ENCODE measurements at places on chromosomes 6 and 20. TPM values are rescaled to one million over a fixed set of nuclear protein-coding genes. Genes with fewer than 3 reads are reported as not detected.

- no peak for DNase-seq
- H3K27me3 ChIP-seq = peaks cover 36% of the 10 kb centered on the region
- H3K27ac ChIP-seq = no peak overlapping the region
- H3K4me3 ChIP-seq = no peak overlapping the region
- no peaks in the 10 kb centered on the region for H3K36me3 ChIP-seq
These were observed 7.6 kb downstream of the TREM1 start for GRCh38 chr6:41278699-41279405.

DNA sequence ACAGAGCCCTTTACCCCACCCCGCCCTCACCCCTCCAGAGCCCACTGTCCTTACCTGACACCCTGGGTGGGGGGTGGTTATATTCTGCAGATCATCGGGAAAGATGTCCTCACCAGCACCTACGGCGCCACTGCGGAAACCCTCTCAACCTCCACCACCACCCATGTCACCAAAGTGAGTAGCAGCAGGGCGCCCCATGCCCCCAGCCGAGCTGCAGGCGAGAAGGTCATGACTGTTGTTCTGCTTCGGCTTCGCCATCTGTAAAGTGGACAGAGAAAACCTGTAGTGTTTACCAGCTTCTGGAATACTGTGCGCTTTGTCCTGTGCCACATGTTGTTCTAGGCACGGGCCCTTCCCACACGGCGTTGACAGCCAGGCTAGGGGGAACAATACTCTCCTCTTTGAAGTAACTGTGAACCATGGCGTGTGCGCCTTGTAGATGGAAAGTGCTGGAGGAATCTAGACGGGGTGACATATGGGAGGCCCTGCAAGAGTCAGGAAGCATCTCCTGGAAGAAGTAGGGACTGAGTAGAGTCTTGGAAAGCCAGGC is 16.5 kb upstream of the AAR2 start:
- H3K4me3 ChIP-seq = no peak overlapping the region
- peaks cover 10% of the 10 kb centered on the region for H3K36me3 ChIP-seq
- no peaks in the 10 kb centered on the region for H3K4me1 ChIP-seq
- no peaks in the 10 kb centered on the region for H3K27me3 ChIP-seq

DNA sequence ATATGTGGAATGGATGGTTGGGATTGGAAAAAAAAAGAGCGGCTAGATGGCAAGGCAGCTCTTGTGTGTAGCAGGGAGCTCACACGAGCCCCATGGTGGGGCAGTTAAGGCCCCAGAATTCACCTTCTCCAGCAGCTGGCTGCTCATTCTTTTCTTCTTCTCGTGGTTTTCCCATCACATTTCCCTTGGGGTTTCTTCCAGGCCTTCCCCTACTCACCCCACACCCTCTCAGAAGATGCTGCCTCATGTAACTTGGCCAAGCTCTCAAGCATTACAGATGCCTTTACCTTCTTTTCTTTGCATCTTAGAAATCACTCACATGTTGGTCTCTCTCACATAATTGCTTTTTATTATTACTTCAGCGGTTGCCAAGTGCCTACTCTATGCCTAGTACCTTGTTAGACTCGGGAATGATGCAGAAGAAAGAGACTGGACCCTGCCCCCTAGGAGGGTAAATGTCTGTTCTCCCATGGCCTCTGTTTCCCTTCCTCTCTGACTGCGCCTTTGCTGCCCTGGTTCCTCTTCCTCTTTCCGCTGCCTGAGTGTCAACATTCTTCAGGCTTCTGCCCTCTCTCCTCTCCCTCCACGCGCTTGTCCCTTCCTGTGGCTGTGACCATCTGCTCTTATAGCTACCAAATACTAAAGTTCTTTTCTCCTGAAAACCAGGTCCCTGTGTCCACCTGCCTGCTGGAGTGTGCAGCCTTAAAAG is 28.6 kb downstream of the PPARD start:
- peaks cover 55% of the 10 kb centered on the region for H3K4me1 ChIP-seq
- H3K4me3 ChIP-seq = no peak overlapping the region
- peaks cover 4% of the 10 kb centered on the region for H3K36me3 ChIP-seq
- peak overlapping the region; percentile 99 for H3K27ac ChIP-seq
- no peaks in the 10 kb centered on the region for H3K27me3 ChIP-seq

DNA sequence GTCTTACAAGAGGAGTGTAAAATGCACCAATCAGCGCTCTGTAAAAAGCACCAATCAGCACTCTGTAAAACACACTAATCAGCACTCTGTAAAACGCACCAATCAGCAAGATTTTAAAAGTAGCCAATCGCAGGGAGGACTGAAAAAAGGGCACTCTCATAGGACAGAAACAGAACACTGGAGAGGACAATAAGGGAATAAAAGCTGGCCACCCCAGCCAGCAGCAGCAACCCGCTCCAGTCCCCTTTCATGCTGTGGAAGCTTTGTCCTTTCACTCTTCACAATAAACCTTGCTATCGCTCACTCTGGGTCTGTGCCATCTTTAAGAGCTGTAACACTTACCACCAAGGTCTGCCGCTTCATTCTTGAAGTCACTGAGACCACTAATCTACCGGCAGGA is 1.7 kb upstream of the AIG1 start:
- no peak overlapping the region for H3K4me3 ChIP-seq
- H3K27ac ChIP-seq = peak overlapping the region; percentile 19
- DNase-seq = no peak

GRCh38 chr6:159114569-159114968 is 54.6 kb upstream of the FNDC1 start:
- H3K36me3 ChIP-seq = no peaks in the 10 kb centered on the region
- no peak overlapping the region for H3K27ac ChIP-seq
- DNase-seq = no peak
- H3K27me3 ChIP-seq = peaks cover 3% of the 10 kb centered on the region
- H3K4me3 ChIP-seq = no peak overlapping the region

DNA sequence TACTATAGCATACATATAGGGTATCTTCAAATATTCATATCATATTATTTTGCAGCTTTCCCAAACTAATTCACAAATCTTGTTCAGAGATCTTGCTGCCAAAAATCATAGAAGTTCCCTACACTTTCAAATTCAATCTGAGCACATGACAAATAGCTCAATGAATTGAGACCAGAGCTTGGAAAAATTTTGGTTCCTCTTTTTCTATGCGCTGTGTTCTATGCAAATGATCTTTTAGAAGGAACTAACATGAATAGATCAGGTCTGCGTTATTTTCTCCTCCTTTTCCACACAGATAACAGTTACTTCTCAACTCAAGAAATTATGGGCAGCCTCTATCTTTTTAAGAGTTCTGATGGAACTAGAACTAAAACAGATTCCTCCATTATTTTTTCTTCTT is 316.3 kb downstream of the ARHGAP18 start:
- no peaks in the 10 kb centered on the region for H3K36me3 ChIP-seq
- H3K27me3 ChIP-seq = peaks cover 10% of the 10 kb centered on the region
- H3K4me1 ChIP-seq = no peaks in the 10 kb centered on the region
- no peak for DNase-seq
- no peak overlapping the region for H3K27ac ChIP-seq

DNA sequence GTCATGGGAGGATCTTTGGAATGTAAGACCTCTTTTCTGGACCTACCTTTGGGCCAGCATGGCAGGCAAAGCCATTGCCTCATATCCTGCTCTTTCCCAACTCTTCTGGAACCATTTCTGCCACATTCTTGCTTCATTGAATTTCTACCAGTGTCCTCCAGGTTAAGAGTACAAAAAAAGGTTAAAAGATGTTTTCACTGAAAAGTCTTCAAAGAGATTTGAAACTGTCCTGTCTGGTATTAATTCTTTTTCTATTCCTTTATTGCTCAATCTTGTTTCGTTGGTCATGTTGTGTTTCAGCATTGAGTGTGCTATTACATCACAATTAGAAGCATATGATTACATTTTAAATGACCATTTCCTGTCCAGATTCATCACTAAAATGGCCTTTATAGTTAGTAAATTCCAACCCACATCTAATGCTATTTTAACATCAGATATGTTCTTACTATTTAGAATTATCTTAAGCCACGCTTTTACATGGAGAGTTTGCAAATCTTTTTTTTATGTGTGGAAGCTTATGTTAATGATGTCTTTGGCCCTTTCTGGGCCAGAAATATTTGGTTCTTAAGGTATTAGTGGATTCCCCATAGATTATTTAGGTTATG is 450.9 kb downstream of the GJA1 start:
- H3K4me3 ChIP-seq = no peak overlapping the region
- no peaks in the 10 kb centered on the region for H3K27me3 ChIP-seq
- H3K36me3 ChIP-seq = no peaks in the 10 kb centered on the region

GRCh38 chr6:28841290-28841689 is 82.5 kb downstream of the TRIM27 start:
- H3K36me3 ChIP-seq = no peaks in the 10 kb centered on the region
- H3K4me3 ChIP-seq = no peak overlapping the region
- no peak overlapping the region for H3K27ac ChIP-seq
- peaks cover 22% of the 10 kb centered on the region for H3K27me3 ChIP-seq
- no peak for DNase-seq
- H3K4me1 ChIP-seq = peaks cover 13% of the 10 kb centered on the region

GRCh38 chr20:25076201-25076600 is 5.7 kb downstream of the VSX1 start:
- peaks cover 1% of the 10 kb centered on the region for H3K36me3 ChIP-seq
- H3K4me3 ChIP-seq = no peak overlapping the region
- no peak for DNase-seq

DNA sequence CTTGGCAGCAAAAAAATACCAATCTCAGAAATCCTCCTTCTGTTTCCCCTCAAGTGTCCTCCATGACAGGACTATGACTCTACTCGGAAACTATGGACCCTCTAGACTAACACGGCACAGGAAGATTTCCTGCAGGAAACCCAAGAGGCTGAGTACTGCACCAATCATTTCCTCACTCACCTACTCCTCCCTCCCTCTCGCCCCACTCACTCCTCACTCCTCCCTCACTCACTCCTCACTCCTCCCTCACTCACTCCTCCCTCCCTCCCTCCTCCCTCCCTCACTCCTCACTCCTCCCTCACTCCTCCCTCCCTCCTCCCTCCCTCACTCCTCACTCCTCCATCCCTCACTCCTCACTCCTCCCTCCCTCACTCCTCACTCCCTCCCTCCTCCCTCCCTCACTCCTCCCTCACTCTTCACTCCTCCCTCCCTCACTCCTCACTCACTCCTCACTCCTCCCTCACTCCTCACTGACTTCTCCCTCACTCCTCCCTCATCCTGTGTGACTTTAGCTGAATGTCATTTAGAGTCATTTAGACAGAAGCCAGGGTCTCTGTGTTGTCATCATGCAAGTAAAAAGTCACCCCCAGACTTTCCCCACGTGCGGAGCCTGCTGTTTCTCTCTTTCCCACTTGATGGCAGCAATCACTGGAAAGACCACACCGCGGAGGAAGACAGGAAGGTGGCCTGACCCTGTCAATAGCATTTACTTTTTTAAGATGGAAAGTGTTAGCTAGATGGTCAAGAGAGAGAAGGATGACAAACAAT is 226.8 kb upstream of the PDE10A start:
- H3K27me3 ChIP-seq = peaks cover 2% of the 10 kb centered on the region

DNA sequence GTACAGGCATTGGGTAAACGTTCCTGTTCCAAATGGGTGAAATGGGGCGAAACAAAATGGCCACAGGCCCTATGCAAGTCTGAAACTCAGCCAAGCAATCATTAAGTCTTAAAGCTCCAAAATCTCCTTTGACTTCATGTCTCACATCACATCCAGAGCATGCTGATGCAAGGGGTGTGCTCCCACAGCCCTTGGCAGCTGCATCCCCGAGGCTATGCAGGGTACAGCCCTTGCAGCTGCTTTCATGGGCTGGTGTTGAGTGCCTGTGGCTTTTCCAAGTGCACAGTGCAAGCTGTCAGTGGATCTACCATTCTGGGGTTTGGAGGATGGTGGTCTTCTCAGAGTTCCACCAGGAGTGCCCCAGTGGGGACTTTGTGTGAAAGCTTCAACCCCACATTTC is 270.0 kb upstream of the CDYL start:
- H3K4me1 ChIP-seq = no peaks in the 10 kb centered on the region
- peaks cover 3% of the 10 kb centered on the region for H3K36me3 ChIP-seq
- no peaks in the 10 kb centered on the region for H3K27me3 ChIP-seq
- DNase-seq = no peak
- H3K27ac ChIP-seq = no peak overlapping the region

GRCh38 chr6:6725468-6726209 is 137.1 kb downstream of the LY86 start:
- peaks cover 13% of the 10 kb centered on the region for H3K4me1 ChIP-seq
- no peaks in the 10 kb centered on the region for H3K36me3 ChIP-seq
- DNase-seq = no peak
- no peaks in the 10 kb centered on the region for H3K27me3 ChIP-seq

GMDS gene
- total RNA-seq = 34.3 TPM

TMEM170B gene
- 5.1 TPM for total RNA-seq

DNA sequence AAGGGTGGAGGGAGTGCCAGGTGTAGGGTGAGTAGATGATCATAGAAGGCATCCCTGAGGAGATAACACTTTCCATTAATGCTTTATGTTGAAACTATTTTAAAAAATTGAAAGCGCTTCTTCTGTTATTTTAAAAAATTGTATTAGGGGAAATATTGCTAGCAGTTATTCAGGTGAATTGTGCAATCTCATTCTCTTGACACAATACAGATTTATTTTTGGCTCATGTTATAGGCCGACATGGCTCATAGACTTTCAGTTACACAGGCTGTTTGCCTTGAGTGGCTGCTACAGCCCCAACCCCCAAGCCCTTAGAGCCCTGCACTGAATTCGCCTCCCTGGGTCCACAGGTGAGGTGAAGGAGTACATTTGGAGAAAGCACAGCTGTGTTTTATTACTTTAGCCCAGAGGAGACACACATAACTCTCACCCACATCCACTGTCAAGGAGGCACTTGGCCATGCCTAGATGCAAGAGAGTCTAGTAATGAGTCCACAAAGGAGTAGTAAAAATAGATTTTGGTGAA is 228.2 kb downstream of the RFPL4B start:
- no peak overlapping the region for H3K27ac ChIP-seq
- H3K4me3 ChIP-seq = no peak overlapping the region
- H3K27me3 ChIP-seq = no peaks in the 10 kb centered on the region
- peaks cover 10% of the 10 kb centered on the region for H3K4me1 ChIP-seq
- no peaks in the 10 kb centered on the region for H3K36me3 ChIP-seq

- no peak overlapping the region for H3K27ac ChIP-seq
- no peaks in the 10 kb centered on the region for H3K36me3 ChIP-seq
- H3K27me3 ChIP-seq = no peaks in the 10 kb centered on the region
- no peak for DNase-seq
- peaks cover 5% of the 10 kb centered on the region for H3K4me1 ChIP-seq
These were observed 270.4 kb upstream of the PLCB4 start for GRCh38 chr20:8798505-8798904.

RAD21L1 gene
- total RNA-seq = not detected

DNA sequence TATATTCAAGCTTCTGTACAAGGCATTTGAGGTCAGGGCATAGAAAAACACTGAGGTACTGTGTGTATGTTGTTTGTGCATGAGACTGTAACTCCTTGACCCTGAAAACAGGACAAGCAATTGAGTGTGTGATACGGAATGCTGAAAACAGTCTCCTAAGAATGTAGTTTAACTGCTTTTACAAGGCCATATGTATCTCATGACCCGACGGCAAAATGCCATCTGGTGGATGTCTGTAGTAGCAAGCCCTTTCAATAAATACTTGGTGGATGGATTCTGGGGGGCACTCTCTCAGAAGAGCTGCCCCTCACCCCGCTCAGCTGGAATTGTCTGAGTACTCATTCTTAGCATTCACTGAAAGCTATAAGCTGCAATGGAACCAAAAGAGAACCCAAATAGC is 69.3 kb upstream of the EYS start:
- H3K27me3 ChIP-seq = peaks cover 2% of the 10 kb centered on the region
- DNase-seq = peak; percentile 9
- no peaks in the 10 kb centered on the region for H3K4me1 ChIP-seq
- H3K27ac ChIP-seq = no peak overlapping the region
- H3K4me3 ChIP-seq = no peak overlapping the region

TAP2 gene
- 16.3 TPM for total RNA-seq

C6orf132 gene
- 0.75 TPM for total RNA-seq

Measured in chondrocyte (in vitro differentiated cells).